GM13976 (cell line): ENCODE measurements at places on chromosomes 11 and 22.

DNA sequence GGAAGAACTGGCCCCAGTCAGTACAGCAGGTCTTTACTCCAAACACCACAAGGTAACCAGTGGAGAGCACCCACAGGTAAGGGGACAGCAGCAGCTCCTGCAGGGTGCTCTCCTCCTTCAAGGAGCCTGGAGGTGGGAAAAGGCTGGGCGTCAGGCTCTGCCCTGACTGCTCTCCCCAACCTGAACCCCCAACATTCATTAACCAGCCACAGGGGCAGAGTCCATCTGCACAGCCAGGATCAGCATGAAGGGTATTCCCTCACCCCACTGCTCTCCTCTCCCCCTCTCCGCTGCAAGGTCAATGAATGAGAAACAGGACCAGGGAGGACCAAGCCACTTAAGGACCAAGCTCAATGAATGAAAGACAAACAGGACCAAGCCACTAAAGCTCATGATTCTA is 3.7 kb downstream of the SLC37A4 start:
- peak; percentile 8 for DNase-seq

DNA sequence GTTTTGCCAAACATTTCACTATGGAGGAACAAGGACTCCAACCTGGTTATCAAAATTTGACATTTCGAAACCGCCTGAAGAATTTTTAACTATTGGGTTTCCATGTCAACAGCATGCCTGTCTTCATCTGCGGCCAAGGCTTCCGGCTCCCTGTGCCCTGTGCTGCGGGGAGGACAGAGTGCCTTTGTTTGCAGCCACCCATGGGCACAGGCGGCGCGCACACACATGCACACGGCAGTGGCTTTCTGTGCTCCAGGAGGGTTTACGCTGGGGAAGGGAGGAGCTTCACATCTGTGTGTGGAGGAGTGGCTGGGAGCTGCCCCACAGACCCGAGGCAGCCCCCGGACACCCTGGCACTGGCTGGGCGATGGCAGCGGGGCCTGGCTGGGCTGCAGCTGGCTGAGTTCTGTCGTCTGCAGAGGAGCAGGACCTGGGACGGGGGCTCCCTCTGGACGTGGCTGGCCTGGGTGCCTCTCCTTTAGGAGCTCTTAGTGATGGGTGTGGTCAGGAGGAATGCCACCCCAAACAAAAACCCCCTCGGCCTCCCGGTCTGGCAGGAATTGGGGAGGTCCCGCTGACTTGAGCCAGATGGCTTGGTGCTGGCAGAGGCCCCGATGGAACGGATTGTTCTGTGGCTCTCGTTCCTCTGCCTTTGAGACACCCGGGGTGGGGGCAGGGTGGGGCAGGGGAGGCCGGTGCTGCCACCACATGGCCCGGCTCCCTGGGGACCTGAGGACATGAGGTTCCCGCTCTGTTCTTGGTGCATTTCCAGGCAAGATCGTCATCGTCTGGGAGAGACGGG is 1290.9 kb downstream of the BRD1 start:
- DNase-seq, result no peak

DNA sequence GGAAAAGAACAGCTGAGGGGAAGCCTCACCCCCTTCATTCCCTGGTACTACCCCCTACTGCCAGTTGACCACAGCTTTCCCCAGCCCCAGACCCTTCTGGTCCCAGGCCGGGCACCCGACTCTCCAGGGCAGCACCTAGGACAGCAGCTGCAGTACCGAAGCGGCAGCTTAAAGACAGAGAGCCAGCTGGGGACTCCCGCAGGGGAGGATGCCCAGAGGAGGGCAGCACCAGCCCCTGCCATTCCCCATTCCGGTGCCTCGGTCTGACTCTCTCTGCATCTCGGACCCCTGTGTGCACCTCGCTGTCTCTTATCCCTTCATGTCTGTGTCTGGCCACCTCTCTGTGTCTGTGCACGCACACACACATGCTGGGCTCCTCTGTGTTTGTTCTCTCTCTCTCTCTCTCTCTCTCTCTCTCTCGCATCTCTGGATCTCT is 9.4 kb downstream of the IGSF9B start:
- DNase-seq, result peak; percentile 73

DNA sequence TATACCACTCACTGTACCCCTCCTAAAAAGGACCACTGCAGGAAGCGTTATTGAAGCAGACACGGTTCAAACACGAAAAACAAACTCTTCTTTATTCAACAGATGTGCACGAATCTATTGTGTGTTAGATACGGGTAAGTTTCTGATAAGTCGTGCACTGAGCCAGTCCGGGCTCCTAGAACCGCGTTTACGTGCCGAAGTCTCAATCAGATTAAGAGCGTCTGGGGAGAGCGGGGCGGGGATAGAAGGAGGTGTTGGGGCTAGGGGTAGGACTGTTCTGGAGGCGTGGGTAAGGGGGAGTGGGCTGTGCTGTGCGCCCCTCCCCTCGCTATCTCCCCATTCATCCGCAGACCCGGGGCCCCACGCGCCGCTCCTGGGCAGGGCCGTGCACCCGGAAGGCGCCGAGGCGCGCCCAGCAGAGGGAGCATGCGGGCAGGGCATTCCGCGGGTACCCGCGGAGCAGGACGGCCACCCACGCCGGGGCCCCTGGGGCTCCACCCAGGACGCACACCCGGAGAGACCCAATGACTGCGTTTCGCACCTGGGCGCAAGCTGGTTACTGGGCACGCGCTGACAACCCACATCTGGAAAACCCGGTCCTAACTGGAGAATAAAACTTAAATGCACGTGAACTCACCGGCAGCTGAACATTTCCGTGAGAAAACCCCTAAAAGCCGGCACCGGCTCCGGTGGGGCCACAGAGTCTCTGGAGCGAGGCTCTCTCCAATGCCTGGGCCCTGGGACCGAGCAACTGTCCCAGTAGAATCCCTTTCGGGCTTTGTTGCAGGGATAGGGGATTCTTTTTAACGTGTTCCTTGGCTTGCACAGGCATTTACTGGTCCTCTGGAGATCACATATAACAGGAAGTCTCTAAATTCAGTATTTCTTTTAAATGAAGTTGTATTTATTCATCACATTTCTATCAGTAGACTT is 40.6 kb downstream of the WEE1 start:
- DNase-seq, result peak; percentile 86

- DNase-seq, result no peak
Observed at GRCh38 chr11:55949330-55949729, 13.1 kb upstream of the OR5I1 start.
